ENCODE measurements at places on chromosomes 13 and 19.
A peak's percentile ranks its signal among the peaks of the same experiment; 100 is the strongest.

DNA sequence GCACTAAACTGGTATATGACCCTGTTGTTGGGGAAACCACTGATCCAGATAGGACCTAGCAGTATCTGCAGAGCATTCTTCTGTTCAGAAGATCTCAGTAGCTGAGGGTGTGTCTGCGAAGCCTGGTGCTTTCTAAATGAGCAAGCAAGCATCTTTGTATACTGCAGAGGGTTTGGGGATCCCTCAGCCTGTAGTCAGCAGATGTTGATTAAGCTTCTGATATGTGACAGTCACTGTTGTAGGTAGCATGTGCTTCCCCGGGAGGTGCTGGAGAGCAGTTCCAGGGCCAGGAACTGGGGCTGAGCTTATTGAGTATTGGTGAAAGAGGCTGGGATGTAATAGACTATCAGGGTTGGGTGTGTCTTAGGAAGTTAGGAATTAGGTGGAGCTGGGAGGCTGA is 1.5 kb downstream of the SCAF1 start:
- DNase-seq: no peak

DNA sequence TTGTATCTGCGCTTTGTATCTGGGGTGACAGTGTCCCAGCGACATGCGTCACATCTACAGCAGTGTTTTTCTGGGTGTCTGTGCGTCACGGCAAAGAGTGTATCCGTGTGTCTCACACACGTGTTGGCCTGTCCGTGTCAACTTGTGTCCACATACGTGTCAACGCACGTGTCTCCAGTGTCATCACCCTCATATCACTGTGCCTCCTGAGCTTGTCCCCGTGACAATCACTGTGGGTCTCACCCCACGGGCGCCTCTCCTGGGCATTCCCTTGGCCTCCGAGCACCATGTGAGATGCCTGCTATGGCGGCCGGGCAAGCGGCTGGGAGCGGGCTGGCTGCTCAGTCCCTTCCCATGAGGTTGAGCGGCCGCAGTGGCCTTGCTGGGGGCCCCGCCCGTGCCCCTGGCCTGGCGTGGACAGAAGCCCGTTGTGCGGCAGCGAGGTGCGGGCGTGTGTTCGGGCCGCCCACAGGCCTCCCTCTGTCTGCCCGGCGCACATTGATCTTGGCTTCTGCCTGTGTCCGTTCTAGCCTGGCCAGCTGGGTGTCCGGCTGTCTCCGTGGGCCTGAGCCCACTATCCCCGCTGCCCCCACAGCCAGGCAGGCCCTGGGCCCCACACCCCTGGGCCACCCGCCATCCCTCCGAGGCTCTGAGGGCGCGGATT is 6.4 kb downstream of the NFIX start:
- no peak for DNase-seq

DNA sequence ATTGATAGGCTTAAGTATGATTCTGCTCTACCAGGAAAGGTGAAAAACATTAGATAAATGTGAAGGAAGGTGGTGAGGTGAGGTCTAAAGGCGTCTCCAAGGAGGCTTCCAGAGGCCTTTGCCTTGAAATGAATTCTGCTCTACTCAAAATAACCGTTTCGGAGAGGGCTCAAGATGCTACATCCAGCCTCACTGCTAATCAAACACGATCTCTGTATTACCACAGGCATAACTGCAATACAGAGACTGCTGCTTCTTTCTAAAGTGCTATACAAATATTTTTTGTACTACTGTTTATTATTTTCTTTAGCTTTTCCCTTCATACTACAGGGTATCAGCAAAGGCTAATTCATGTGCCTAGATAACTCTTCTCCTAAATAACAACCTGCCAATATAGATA is 16.8 kb downstream of the MBNL2 start:
- no peak for DNase-seq

DNA sequence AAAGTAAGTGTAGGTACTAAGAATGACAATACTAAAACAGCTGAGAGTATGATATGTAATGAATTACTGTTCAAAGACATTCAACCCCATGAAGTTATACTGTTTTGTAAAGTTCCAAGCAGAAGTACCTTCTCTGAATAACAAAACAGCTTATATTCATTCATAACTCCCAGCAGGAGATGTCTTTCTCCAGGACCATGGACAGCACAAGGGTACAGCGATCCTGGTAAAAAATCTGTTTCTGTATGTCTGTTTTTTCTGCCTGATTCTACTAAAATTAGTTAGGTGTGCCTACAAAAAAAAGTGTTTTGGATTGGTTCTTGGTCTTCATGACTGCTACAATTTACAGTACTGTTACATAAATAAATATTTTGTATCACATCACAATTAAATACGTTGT is 172.5 kb upstream of the SLITRK5 start:
- DNase-seq: no peak

GRCh38 chr19:51660975-51661600 is 14.5 kb upstream of the SIGLEC14 start:
- peak; percentile 79 for DNase-seq

DNA sequence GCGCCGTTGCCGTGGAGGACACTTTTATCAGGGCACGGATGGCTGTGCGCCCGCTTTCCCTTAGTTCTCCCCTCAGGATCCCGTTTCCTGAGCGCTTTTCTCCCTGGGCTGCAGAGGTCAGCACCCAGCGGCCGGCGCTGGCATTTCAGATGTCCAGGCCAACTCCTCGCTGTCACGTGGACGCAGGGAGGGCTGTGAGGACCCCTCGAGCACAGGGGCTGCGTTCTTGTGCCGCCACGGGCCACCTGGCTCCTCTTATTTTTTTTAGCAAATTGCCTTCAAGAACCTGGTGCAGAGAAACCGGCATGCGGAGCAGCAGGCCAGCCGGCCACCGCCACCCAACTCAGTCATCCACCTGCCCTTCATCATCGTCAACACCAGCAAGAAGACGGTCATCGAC is 22.3 kb downstream of the ATP4B start:
- DNase-seq: no peak

GRCh38 chr19:5547881-5548280 is 19.9 kb downstream of the TINCR start:
- peak; percentile 55 for DNase-seq

DNA sequence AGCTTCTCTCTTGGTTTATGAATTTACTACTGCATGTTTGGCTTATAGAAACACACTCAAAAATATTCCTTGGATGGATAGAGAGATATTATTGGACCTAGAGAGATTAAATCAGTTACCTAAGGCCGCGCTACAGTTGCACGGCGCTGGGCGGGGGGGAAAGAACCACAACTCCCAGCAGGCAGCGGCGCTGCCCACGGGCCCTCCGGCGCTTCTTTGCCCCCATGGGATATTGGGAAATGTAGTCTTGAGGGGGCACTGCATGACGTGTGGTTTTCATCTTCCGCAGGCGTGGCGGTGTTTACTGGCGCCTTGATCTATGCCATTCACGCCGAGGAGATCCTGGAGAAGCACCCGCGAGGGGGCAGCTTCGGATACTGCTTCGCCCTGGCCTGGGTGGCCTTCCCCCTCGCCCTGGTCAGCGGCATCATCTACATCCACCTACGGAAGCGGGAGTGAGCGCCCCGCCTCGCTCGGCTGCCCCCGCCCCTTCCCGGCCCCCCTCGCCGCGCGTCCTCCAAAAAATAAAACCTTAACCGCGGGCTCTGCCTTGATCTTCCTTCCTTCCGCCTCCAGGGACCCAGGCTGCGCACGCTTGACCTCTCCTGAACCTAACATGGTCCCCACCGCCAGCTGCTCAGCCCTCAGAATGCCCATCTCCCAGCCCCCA is 4.8 kb downstream of the EMP3 start:
- peak; percentile 98 for DNase-seq

GRCh38 chr19:3648037-3648905 is 21.7 kb upstream of the CACTIN start:
- no peak for DNase-seq

DNA sequence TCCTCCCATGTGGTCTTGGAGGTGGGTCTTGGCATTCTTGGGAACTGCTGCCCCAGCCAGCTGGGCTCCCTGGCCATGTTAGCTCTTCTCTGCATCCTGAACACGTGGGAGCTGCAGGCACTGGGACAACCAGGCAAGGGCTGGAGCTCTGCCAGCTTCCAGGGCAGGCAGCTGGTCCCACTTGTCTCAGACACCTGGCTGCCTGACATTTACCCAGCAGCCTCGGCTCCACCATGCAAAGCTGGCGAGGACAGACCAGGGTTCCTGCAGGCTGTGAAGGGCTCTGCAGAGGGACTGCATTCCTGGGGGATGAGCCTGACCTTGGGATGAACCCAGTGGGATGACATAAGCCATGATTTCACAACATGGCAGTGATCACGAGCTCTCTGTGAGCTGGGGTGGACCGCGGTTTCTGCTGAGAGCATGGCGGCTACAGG is 99.0 kb upstream of the TSHZ3 start:
- no peak for DNase-seq

- DNase-seq: peak; percentile 23
Observed at GRCh38 chr13:112725346-112726015, 35.6 kb downstream of the ATP11A start.

DNA sequence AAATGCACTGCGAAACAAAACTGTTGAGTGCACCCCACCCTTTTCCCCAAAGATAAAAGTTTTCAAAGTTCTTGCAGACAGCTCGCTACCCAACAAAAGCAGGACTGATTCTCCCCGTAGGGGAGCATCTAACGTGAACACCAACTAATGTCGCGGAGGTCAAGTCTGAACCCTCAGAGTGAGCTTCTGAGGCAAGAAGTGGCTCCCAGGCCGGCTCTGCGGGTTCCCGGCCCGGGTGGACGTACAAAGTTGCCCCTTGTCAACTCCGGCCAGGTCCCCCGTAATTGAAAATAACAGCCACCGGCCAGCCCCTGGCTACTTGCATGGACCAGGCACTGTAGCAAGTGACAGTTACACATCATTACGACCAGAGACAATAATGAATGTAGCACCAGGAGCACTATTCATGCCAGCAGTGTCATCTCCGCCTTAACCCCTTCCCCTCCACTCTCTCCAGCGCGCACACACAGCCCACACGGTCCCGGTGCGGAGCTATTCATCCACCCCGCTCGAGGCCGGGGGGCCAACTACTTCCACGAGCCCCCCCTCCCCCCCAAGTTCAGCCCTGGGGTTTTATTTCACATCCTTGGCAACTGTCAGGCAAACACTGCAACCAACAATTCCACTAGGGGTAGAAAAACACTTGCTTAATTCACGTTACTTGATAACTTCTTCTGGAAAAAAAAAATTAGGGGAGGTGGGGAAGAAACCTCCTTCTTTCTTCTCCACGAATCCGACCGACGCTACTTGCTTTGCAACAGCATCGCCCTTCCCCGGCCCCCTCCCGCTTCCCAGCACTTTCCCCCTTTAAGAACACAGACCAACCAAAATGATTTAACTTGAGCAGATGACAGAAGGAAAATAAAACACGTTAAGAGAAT is 1.2 kb downstream of the KLF12 start:
- DNase-seq: no peak

GRCh38 chr19:5338656-5339197 is 1.9 kb downstream of the PTPRS start:
- no peak for DNase-seq

DNA sequence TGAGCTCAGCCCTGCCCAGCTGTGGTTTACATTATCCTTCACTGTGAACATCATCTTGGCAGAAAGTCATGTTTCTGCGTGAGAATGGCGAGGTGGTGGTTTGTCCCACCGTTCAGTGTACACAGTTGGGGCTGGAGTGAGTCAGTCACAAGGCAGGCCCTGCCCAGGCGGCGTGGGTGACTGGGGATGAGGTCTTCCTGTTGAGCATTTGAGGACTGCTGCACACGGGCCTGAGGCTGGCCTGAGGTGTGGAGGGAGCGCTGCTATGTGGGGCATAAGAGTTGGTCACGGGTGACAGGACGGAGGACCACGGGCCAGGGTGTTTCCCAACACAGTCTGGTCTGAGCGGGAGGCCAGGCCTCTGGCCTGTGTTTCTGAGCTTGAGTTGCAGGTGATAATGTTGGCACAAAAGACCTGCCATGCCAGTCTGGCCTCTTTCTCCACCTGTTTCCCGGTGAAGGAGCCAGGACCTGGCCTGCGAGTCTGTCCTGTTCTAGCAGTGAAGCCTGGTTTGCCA is 13.4 kb upstream of the C19orf33 start:
- DNase-seq: peak; percentile 91

GRCh38 chr13:74794147-74794546 is 659.9 kb upstream of the KLF12 start:
- DNase-seq: no peak

GRCh38 chr19:15251749-15252397 is 19.6 kb upstream of the EPHX3 start:
- no peak for DNase-seq

DNA sequence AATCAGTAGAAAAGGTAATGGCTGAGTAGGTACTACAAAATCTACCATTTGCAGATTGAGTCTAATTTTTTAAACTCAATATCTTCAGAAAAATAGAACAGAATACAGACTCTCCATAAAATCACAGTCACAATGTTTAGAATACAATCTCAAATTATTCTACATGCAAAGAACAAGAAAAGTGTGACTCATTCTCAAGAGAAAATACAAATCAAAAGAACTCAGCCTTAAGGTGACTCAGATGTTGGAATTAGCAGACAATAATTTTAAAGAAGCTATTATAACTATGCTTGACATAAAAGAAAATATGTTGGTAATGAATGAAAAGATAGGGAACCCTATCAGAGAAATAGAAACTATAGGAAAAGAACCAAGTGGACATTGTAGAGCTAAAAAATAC is 78.9 kb downstream of the RXFP2 start:
- no peak for DNase-seq

- no peak for DNase-seq
Observed at GRCh38 chr13:73482556-73482955, 423.8 kb downstream of the KLF5 start.

GRCh38 chr13:90302107-90302506 is 1045.4 kb upstream of the MIR17HG start:
- no peak for DNase-seq

DNA sequence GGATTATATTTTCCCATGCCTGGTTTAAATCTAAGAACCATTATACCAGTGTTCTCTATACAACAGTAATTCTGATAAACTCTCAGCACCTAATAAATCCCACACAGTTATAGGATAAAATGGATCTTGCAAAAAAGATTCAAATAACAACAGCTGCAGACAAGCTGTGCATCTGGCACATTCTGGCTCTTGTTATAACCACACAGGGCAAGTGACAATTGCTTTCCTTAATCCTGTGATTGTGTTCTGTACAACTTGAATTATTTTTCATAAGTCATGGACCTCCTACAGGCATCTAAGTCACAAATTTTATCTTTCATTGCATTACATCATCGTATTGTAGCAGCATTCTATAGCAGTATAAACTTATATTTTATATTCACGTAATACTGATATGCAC is 948.3 kb downstream of the SLITRK1 start:
- no peak for DNase-seq

GRCh38 chr19:4295972-4296771 is 6.0 kb downstream of the TMIGD2 start:
- no peak for DNase-seq

GRCh38 chr13:55569514-55569913 is 1571.2 kb upstream of the PRR20A start:
- no peak for DNase-seq

GRCh38 chr19:4233282-4233853 is 4.0 kb downstream of the EBI3 start:
- DNase-seq: peak; percentile 23

DNA sequence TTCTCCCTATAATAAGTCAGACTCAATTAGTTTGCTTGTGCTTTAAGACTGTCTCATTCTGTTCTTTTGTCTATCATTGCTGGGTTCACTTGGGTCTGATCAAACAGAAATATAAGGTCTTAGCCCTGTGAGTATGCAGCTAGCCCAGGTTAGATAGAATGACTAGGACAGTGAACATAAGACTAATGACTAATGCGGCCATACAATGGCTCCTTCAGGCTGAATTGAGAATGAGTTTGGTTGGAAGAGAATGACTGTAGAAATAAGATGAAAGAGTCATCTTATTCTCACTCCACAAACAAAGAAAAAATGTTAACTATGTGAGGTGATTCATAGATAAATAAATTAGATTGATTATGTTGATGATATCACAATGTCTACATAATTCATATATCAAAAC is 50.1 kb upstream of the OBI1 start:
- no peak for DNase-seq

Measured in MV-4-11 (cell line).